ENCODE measurements at places on chromosomes 5 and 9.

- no peak for DNase-seq
These were observed 52.7 kb downstream of the PIK3R1 start for GRCh38 chr5:68268101-68268851.

- DNase-seq = no peak
These were observed 7.0 kb upstream of the LHX2 start for GRCh38 chr9:124004593-124004992.

GRCh38 chr5:95673081-95673480 lies 9.7 kb downstream of the SPATA9 start:
- peak; percentile 56 for DNase-seq

GRCh38 chr9:122222791-122223190 lies 6.0 kb downstream of the LHX6 start:
- DNase-seq = no peak

GRCh38 chr5:136042665-136043121 lies 13.9 kb downstream of the TGFBI start:
- DNase-seq = peak; percentile 78

DNA sequence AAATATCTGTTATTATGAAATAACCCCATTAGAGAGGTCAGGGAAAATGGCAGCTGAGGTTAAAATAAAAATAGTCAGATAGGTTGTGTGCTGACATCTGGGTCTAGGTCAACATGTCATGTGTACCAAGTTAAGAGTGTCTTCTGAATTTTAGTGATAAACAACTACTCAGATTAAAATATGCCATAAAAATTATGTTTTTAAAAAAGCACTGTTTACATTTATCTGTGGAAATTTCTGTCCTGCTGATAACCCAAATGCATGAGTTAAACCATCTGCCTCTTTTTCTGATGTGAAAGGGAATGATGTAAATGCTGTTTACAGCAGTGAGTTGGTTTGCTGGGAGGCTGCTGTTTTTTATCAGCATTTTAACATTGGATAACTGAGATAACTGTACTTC lies 361.2 kb upstream of the TARS1 start:
- DNase-seq = no peak

GRCh38 chr5:38426490-38426889 lies 130.0 kb downstream of the LIFR start:
- peak; percentile 65 for DNase-seq

DNA sequence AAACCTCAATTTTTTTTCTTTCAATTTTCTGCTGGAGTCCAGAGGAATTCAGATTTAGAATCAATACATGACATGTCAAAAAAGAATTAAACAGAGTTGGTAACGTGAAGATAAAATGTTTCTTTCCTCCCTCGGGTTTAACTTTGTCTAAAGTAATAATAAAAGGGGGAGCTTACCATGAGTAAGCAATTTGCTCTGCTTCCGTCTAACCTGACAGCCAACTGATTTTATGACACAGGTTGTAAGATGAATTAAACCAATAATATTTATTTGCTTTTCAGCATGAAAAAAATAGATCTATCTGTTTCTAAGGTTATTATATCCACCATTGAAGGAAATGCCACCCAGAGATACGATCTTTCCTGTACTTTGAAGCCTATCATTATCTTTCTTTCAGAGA lies 352.6 kb downstream of the OSTF1 start:
- no peak for DNase-seq

GRCh38 chr5:132364319-132364718 lies 5.2 kb upstream of the SLC22A5 start:
- DNase-seq = peak; percentile 55

GRCh38 chr5:56974241-56974640 lies 22.3 kb upstream of the MIER3 start:
- DNase-seq = no peak

DNA sequence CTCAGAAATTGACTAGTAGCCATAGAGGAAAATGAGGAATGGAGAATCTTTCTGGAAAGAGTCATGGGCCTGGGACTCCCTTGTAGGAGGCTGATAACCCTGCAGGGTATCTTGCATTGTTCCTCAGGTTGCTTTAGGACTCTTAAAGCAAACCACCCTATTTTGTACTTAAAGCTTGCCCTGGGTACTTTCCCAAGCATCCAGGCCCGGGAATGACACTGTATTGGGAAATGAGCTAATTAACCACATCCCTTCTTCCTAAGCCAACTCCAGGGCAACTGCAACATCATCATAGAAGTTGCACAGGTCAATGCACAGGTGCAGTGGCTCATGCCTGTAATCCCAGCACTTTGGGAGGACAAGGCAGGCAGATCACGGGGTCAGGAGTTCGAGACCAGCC lies 55.9 kb downstream of the UGCG start:
- DNase-seq = peak; percentile 83

DNA sequence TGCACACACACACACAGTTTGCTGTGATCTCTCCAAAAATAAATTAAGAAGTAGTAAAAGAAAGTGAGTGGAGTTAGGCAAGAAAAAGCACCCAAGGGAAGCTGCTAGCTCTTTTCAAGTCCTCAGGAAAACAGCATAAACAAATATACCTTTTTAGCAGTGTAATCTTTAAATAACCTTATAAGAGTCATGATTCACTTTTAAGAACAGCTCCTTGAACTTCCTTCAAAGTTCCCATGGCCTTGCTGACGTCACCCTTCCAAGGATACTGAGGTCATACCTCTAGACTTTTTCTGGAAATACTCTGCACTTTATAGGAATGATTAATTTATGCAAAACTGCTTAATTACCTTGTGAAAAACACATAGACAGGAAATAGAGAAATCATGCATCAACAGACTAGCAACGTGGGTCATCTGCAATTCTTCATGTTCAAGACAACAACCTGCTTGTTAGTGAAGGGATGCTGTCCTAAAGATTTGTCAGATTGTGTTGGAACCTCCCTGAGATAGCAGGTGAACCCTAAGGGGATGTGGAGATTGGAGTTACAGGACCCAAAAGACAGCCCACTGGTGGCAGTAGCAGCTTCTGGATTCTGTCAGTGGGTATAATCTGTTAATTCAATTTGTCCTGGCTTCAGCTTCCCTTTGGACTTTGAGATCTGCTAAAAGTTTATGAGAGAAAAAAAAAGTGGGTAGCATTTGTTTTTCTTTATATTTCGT lies 229.0 kb downstream of the ELAVL2 start:
- DNase-seq = no peak

GRCh38 chr5:76114179-76114851 lies 31.1 kb downstream of the SV2C start:
- no peak for DNase-seq

GRCh38 chr9:113340011-113340699 lies at the start of gene WDR31:
TSS of gene WDR31 (minus strand) at chr9:113340275. CDS start at chr9:113332022, 8,253 bp downstream.
- peak; percentile 88 for DNase-seq

- no peak for DNase-seq
These were observed 3.1 kb downstream of the BRD3 start for GRCh38 chr9:134064711-134065110.

DNA sequence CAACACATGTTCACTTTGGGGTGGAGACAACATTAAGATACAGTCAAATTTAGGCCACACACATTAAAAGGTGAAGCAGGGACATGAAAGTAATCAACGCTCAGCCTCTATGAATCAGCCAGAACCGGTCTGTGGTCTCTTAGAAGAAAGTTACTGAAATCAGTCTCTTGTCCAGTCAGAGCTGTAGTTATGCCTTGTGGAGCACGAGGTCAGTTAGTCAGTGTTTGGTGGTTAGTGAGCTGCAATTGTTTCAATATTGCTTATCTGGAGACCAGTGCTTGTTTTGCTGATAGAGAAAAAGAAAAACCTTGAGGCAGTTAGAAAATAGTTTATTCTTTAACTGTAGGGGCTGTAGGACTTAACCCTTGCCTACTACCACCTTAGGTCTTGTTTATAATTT lies 157.8 kb upstream of the RASEF start:
- DNase-seq = peak; percentile 54

DNA sequence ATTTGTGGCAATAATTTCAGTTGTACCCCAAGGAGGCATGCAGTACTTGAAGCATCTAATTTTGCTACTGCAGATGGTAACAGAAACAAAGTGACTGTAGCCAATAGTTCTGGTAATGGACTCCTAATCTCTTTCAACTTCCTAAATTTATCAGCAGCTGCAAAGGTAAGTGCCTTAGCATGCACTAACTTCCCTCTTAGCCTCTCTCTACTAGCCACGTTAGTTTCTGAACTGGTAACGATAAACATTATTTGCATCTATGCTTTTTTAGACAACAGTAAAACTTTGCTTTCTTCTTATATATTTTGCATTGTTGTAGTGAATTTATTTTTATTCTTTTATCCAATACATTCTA lies 6.2 kb upstream of the CKS2 start:
- DNase-seq = no peak

DNA sequence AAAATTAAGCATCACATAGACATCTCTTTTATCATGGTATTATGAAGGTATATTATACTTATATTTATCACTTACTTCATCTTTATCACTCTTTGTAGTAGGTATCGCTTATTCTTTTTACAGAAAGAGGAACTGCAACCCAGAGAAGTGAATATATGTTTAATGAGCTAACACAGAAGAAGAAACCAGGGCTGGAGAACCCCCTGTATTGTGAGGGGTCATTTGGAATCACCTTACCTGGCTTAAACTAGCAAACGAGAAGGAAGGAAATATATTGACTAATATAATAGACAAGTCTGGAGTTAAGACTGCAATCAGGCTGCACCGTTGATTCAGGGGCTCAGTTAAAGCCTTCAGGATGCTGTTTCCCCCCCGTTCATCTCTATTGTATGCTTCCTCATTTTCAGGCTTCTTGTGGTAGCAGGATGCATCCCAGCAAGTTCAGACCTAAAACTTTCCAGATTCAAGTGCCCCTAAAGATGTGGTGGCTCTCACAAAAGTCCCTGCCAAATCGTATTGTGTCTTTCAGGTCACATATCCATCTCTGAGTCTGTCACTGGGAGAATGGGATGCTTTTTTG lies 146.4 kb downstream of the GCNT1 start:
- no peak for DNase-seq

DNA sequence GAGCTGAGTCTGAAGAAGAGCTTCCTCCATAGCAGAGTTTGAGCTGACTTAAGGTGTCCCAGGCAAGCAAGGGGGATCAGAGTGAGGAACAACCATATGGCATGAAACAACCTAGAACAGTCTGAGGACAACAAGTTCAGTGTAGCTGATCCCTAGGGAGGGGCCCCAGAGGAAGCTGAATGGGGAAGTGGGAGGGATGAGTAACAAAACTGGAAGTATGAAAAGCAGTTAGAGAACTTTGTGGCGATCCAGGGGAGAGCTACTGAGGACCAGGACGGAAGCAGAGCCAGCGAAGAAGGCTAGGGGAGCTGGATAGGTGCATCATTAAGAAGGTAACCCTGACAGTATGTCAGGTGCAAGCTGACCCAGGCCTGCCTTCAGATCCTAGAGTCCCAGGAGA lies 580.8 kb downstream of the BNC2 start:
- DNase-seq = peak; percentile 9

DNA sequence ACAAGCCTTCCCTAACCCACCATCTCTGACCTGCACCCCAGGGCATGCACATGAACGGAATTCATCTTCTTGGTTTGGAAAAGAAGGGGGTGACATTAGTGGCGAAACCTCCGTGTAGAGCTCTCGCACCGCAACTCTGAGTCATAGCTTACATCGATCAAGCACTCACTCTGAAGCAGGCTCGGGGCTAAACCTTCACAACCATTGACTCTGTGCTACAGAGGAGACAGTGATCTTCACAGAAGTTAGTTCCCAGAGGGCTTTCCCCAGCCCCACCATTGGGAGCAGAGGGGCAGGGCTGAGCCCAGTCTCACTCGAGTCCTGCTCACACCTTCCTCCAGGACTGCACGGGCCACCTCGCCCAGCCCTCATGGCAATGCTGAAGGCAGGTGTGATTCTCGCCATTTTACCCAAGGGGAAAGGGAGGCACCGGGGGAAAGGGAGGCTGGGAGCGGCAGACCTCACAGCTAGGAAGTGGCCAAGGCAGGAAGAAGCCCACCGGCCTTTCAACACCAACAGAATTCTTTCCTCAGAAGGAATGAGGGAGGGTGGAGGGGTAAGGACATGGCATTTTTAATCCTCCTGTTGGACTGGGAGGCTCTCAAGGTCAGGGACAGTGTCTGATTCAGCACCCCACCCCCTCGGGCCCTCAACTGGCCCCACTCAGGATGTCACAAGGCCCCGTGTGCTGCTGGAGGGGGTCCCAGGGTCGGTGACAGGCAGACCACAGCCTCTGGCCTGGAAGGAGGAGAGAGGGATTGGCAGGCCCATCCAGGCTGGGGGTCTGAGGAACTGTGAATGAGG lies 25.9 kb upstream of the IL17B start:
- DNase-seq = peak; percentile 98

DNA sequence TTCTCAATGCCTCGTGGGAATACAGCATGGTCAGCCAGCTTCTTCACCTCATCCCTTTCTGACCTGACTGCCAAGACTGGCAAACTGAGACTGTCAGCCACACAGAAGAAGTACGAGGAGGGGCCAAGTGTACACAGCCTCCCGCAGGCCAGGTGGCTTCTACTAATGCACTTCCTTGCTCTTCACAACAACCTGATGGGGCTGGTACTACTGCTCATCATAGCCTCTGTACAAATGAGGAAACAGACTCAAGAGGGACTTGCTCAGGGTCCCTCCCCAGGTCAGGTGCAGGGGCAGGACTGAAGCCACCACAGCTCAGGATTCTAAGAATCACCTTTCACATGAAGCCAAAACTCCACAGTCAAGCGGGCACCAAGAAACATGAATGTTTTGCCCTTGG lies 21.3 kb downstream of the NIPAL4 start:
- DNase-seq = no peak

DNA sequence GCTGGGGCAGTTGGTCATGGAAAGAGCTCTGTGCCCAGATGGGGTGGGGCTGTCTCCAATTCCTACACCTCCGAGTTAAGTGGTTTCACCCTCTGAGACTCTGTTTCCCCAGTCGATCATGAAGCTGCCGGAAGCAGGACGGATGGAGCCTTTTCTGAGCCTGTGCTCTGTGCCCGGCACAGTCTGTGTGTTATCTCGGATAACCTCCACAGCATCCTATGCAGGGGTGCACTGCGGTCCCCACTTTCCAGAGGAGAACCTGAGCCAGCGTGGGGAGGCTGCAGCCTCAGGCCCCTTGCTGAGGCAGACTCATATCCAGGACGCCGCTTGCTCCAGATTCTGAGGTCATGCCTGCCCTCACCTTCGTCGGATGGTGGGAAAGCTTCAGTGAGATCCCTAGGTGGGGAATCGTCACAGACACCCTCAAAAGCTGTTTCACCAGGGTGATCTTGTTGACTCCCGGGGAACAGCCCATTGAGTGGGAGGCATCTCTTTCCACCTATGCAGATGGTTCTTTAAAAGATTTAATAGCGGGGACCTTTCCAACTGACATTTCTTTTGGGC lies 6.9 kb upstream of the COL5A1 start:
- no peak for DNase-seq

DNA sequence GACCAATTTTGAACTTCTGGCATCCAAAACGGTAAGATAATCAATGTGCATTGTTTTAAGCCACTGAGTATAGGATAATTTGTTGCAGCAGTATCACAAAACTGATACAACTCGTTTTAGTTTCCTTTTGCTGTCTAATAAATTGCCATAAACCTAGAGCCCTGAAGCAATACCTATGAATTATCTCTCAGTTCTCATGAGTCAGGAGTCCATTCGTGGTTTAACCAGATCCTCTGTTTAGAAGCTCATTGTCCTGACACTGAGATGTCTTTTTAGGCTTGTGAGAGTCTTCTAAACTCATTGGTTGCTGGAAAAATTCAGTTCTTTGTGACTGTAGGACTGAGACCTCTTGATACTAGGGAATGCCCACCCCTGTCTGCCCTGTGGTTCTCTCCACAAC lies 262.9 kb downstream of the SEMA5A start:
- peak; percentile 68 for DNase-seq

- no peak for DNase-seq
These were observed 412.2 kb upstream of the SLC24A2 start for GRCh38 chr9:20200991-20201431.
